ENCODE measurements at places on chromosomes 1 and 21.

GRCh38 chr1:214991691-214992315 lies 90.7 kb upstream of the KCNK2 start:
- no peak for DNase-seq

GRCh38 chr1:242448910-242449645 lies 75.4 kb downstream of the PLD5 start:
- no peak for DNase-seq

DNA sequence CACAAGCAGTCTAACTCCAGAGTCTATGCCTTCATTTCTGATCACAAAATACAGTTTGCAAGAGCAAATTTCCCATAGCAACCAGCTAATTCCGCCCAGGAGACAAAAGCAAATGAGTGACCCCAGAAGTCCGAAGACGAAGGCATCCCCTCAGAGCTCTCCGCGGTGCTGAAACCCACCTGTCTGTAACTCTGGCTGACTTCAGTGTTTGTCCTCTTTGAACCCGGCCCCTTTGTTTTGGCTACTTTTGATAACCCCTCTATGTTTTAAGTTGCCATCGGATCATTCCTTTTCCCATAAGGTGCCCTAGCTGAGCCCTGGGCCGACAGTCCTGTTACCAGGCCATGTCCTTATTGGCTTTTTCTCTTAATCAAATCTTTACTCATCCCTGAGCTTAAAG lies 515.8 kb downstream of the PTPRU start:
- DNase-seq = no peak

- DNase-seq = no peak
These were observed 29.6 kb upstream of the TENT5C start for GRCh38 chr1:117576236-117576635.

DNA sequence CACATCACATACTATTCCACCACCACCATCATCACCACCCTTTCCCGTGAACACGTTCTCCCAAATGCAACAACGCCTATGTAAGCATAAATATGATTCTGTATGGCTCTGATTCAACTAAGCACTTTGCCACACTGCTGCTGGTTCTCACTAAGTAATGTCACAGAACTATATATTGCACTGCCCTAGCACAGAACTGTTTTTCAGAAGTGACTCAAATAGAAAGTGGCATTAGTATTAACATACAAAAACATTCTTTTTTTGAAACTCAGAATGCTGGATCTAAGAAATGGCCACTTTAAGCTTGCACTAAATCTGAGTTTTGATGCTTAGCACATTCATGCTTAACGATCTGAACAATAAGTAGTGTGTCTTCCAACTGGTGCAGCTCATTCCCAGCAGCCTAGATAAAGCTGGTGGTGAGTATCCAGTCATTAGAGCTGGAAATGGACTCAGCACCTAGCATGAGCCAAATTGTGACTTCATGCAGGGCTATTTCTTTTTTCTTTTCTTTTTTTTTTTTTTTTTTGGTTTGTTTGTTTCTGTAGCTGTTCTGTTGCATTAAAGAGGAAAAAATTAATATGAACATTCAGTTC lies 46.2 kb upstream of the ZC3H11B start:
- no peak for DNase-seq

DNA sequence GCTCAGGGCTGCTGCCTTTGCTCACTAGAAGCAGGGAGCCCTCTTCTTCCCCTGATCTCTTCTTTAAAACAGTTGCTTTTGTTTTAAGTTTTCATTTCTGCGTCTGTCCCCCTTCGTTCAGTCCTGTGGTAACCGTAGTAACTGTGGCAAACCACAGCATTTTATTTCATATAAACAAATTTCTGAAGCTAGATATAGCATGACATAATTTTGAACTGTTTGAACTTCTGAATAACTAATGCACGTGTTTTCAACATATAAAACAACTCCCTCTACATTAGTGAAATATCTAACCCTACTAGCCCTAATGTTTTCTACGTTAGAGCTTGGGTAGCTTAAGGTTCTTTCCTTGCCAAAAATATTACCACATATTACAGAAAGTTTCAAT lies 104.6 kb downstream of the DISP1 start:
- DNase-seq = no peak

GRCh38 chr21:46366561-46366960 lies 42.6 kb downstream of the PCNT start:
- no peak for DNase-seq

DNA sequence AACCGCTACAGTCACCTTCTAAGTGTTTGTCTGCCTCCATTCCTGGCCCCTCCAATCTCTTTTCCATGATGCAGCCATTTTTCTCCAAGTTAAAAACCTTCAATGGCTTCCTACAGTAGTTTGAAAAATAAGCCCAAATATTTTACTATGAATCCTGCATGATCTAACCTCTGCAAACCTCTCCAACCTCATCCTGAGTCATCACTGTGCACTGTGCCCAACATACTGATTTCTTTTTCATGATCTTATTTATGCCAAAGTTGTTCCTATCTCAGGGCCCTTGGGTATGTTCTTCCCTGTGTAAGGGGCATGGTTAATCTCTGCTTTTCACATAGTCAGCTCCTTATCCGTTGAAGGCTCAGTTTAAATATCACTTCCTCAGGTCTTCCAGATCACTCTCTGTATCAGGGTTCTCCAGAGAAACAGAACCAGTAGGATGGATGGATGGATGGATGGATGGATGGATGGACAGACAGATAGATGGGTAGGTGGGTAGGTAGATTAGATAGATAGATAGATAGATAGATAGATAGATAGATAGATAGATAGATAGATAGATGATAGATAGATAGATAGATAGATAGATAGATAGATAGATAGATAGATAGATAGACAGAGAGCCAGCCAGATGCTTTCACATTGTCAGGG lies 18.1 kb upstream of the PTPN14 start:
- no peak for DNase-seq

DNA sequence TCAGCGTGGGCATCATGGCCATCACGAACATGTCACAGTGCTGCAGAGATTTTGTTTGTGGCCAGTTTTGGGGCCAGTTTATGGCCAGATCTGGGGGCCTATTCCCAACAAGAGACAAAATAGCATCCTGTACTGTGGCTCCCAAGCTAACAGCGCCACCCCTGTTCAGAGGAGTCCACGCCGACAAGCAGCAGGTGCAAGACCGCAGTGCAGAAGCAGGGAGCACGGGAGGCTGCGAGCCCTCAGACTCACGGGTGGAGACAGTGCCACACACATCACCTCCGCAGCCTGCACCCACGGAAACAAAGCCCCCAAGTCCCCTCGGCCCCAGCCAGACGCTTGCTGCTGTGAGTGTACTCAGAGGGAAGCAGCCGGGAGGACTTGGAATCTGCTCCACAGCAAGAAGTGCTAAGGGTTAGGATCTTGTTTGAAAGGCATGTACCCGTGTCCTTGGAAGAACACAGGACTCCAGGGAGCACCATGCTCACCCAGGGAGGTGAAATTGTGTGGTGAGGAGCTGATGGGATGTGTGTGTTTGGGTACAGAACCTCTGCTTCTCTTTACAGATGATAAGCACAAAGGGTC lies 7.1 kb downstream of the TCP10L start:
- no peak for DNase-seq

DNA sequence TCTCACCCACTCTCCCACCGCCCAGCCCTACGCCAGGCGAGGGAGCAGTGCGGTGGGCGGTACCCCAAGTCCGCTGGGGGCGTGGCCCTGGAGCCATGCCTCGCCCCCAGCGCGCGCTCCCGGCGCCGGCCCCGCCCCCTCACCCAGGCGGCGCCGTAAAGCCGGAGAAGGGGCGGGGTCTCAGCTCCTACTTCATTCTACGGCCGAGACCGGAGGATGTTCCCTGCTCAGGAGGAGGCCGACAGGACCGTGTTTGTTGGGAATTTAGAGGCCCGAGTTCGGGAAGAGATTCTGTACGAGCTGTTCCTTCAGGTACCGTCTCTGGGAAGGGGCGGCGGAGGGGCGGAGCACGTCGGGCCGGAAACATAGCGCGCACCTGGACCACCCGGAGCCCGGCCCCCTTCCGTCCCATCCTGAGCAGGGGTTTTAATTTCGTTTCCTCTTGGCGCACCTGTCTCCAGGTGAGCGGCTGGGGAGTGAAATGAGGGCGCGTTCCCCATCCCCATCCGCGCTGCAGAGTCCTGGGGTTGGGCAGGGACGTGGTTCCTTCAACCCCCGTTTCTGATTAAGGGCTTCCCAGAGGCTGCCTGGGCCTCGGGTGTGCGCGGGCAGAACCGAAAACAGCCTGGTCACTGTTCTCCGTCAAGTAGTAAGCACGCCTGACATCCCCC lies at the start of gene RBM11:
RBM11 (plus strand) TSS at position 187 of the 671 bp plus-strand sequence; CDS start at position 217, 30 bp downstream.
- DNase-seq = peak; percentile 37

GRCh38 chr1:175690915-175691314 lies 52.5 kb downstream of the TNR start:
- DNase-seq = no peak

DNA sequence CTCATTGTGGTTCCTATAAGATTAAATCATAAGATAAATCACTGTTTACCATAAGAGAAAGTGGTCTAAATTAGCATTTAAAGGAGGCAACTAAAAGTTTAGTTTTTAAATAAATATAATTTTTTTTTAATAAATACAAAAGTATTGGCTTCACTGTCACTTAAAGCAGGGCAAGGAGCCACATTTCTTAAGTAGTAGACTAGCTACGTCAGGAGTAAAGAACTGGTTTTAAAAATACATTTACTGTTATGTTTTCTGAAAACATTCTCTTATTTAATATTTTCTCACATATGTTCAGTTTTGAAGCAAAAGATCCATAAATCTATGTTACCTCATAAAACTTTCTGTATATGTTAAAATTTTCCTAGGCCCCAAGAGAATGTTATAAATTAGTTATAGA lies 2.2 kb downstream of the ANGPTL1 start:
- no peak for DNase-seq

DNA sequence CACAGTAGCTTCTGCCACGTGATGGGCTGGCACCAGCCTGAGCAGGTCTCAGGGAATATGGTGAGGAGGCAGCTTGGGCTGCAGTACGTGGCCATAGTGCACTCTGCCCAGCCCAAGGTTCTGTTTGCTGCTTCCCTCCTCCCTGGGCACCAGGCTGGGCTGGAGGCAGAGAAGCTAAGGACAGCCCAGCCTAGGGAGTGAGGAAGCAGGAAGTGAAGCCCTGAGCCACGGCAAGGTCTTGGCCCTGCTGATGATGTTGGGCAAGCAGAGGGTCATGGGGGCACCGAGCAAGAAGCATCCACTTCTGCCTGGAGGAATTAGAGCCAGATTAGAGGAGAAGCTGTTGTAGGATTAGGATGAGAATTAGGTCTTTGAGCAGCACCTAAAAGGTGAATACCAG lies 326.7 kb upstream of the VAMP3 start:
- no peak for DNase-seq

GRCh38 chr1:203151362-203152157 lies 24.0 kb downstream of the ADORA1 start:
- DNase-seq = no peak

DNA sequence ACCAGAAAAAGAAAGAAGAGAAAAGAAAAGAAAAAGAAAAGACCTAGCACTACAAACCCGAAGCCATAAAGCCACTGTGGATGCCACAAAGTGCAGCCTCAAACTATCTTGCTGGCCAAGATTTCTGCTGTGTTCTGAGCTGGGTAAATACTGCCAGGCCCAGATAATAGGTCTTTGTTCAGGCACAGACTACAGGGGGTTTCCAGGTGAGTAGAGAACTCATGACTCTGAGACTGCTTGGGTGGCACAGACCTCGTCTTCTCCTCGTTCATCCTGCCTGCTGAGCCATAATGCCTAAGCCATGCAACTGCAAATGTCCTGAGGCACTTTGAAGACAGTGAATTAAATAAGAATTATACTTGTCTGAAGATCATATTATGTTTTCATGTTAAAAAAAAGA lies 651.8 kb downstream of the LMO4 start:
- DNase-seq = no peak

DNA sequence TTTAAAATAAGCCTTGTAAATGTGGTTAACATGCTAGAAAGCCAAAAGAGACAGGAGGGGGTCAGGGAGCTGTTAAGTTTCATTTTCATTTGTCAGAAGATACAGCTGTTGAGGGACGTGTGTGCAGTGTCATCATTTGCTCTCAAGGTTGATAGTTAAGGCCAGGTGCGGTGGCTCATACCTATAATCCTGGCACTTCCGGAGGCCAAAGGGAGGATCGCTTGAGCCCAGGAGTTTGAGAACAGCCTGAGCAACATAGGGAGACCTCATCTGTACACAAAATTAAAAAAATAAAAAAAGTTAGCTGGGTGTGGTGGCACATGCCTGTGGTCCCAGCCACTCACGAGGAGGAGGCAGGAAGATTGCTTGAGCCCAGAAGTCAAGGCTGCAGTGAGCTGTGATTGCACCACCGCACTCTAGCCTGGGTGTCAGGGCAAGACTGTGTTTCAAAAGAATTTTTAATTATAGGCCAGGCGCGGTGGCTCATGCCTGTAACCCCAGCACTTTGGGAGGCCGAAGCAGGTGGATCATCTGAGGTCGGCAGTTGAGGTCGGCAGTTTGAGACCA lies 22.7 kb downstream of the ZBTB8OS start:
- no peak for DNase-seq

DNA sequence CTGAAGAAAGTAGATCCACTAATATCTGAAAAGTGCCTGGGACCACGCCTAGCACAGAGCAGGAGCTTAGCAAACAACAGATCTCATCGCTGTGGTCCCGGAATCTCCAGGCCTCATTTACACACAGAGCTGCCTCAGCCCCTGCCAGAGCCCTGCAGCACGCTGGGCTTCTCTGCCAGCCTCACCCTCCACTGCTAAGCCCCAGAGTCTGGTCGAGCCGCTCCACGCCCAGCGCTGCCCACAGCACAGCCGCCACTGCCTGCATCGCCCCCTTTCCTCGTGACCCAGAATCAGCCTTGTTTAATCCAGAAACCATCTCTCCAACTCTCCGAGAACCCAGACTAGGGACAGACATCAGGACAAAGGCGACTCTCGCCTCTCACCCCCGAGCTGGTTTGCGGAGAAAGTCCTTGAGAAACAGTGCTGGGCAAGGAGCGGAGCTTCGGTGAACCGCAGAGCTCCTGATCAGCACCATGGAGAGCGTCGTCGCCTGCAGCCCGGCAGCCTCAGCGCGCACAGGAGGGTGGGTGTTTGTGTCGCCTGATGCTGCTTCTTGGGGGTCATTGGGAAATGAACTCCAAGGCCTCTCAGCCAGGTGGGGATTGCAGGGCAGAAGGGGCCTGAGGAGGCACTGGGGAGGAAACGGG lies 145.1 kb downstream of the NPHP4 start:
- DNase-seq = no peak

DNA sequence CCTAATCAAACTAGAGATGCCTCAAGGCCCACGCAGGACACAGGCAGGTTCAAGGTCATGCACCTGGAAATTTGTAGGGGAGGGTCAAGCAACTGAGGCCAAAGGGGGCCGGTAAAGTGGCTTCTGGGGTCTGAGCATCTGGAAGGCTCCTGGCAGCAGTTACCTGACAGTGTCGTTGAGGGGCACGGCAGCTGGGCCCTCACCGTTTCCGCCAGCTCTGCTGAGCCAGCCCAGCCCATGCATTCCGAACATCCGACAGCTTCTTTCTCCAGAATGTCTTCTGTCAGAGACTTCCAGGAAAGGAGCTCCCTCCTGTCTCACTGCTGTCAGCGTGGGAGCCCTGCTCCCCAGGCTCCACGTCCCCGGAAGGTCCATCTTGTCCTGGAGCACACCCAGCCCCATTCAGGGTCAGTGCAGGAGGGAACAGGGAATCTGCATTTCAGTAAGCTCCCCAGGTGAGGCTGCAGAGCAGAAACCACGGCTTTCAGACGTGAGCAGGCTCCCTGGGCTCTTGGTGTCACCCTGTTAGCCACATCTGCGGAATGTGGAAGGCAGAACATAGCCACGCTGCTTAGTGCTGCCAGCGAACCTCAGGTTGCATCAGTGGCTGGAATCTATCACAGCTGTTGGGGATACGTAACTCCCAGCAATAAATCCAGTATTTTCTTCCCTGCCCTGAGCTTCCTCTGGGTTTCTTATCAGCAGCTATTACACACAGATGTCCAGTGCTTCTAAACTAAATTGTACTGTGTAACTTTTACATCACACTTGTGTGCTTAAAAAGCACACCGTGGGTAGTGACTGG lies 36.3 kb upstream of the FAM3B start:
- no peak for DNase-seq
